Panc1 (cell line): ENCODE measurements at places on chromosomes 13 and 19.
A peak's percentile ranks its signal among the peaks of the same experiment; 100 is the strongest.

- H3K36me3 ChIP-seq = no peaks in the 10 kb centered on the region
- no peak overlapping the region for H3K27ac ChIP-seq
- no peaks in the 10 kb centered on the region for H3K27me3 ChIP-seq
- H3K4me3 ChIP-seq = no peak overlapping the region
These were observed 169.5 kb upstream of the STARD13 start for GRCh38 chr13:33454844-33455705.

DNA sequence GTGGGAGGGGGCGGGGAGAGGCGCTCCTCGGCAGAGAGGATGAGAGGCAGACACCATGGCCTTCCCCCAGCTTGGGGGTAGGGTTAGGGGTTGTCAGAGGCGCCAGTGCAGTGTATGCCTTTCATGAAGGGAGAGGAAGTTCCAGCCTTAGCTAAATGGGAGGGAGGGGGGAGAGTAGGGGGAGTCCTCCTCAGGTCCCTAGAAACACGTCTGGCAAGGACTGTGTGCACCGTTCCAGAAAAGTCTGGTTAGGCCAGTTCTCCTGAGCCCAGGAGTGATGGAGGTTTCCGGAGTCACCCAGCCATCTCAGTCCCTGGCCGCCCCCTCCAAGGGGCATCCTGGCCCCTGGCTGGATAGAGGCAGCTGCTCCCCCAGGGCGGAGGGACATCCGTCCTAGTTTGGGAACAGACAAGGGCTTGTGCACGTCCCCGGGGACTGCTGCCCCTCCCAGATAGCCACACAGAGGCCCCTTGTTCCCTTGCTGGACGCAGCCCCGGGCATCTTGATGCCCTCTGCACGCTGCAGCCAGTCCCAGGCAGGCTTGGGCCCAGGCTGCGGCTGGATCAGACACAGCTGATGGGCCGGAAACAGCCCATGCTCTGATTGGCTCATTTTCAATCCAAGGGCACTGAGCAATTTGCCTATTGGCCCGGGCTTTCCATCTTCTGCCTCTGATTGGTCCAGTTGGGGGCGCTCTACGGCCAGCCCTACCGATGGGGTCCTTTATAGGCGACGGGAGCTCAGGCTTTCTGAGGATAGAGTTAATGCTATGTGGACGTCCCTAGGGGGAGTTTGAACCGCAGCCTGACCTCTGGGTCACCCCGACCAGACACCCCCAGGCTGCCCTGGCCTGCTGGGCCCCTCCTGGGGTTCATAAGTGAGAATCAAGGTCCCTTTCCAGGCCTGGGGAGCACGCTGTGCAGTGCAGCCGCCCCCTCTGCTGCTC is 3.8 kb downstream of the S1PR2 start:
- H3K36me3 ChIP-seq = no peaks in the 10 kb centered on the region
- no peaks in the 10 kb centered on the region for H3K27me3 ChIP-seq
- no peak for DNase-seq
- H3K4me3 ChIP-seq = no peak overlapping the region
- H3K27ac ChIP-seq = no peak overlapping the region
- no peaks in the 10 kb centered on the region for H3K4me1 ChIP-seq

DNA sequence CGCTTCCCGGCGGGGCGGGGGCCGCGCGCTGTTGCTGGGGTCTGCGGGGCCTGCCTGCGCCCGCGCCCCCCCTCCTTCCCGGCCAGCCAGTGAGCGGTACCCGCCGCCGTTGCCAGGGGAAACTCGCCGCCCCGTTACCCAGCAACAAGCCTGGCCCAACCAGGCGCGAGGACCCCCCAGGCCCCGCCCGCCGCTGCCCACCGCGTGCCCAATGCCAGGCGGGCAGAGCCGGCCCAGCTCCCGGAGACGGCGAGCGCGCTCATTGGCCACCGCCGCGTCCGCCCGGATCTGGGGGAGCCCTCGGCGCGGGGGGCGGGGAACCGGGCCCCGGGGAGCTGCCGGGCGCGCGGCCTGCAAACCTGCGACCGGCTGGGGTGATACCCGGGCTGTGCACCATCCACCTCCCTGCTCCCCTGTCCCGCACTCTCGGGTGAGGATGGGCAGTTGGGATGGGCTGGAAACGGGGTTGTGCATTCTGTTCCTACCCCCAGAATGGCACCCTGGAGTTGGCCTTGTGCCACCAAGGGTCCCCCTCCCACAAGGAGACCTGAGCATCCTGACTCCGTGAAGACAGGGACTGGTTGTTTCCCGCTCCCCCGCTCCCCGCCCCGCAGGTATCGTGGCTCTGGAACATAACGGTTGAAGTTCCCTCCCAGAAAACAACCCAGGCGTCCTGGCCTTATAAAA is 8.8 kb upstream of the BBC3 start:
- H3K4me3 ChIP-seq = peak overlapping the region; percentile 17; the same call in 1 of the 2 replicates
- DNase-seq = no peak
- H3K36me3 ChIP-seq = no peaks in the 10 kb centered on the region
- H3K4me1 ChIP-seq = peaks cover 4% of the 10 kb centered on the region
- H3K27me3 ChIP-seq = no peaks in the 10 kb centered on the region
- no peak overlapping the region for H3K27ac ChIP-seq

DNA sequence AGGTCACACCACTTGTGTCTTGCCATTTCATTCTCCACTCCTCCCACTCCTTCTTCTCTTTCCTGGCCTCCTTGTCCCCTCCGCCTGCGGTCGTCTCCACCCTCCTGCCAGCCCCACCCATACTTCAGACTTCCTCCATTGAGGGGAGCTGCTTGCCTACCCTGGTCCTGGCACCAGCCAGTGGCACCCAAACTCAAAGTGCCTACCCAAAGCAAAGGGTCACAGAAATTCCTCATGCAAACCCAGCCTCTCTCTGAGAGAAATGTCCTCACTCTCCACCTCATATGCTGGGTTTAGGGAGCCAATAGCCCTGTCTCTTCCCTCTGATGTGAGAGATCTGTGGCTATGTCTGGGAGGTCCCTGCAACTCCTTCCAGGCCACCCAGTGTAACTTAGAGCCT is 109.6 kb downstream of the TEX26 start:
- no peak overlapping the region for H3K4me3 ChIP-seq
- no peak overlapping the region for H3K27ac ChIP-seq
- H3K27me3 ChIP-seq = no peaks in the 10 kb centered on the region
- no peak for DNase-seq
- H3K36me3 ChIP-seq = no peaks in the 10 kb centered on the region

DNA sequence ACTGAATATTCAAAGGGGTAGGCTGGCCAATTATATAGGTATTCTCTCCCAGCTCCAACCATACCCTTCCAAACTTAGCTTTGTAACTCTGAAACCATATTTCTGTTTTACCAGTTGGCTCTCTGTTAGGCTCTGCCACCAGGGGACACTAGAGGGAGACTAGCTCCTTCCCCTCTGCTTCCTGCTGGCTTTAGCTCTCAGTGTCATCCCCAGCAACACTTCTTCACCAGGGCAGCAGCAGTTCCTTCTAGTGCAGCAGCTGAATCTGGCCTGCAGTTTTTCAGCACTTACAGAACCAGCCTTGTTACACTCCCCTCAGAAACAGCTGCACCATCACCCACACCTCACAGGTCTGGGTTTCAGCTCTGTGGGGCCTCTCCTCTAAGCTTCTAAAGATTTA is 51.0 kb upstream of the DOCK9 start:
- H3K27ac ChIP-seq = no peak overlapping the region
- H3K4me1 ChIP-seq = no peaks in the 10 kb centered on the region
- no peaks in the 10 kb centered on the region for H3K36me3 ChIP-seq
- H3K27me3 ChIP-seq = no peaks in the 10 kb centered on the region

GRCh38 chr13:114032126-114032799 is 58.4 kb upstream of the C13orf46 start:
- peaks cover 4% of the 10 kb centered on the region; the same call in 1 of the 2 replicates for H3K36me3 ChIP-seq
- H3K4me3 ChIP-seq = no peak overlapping the region
- peaks cover 4% of the 10 kb centered on the region for H3K4me1 ChIP-seq
- no peak for DNase-seq
- no peaks in the 10 kb centered on the region for H3K27me3 ChIP-seq

DNA sequence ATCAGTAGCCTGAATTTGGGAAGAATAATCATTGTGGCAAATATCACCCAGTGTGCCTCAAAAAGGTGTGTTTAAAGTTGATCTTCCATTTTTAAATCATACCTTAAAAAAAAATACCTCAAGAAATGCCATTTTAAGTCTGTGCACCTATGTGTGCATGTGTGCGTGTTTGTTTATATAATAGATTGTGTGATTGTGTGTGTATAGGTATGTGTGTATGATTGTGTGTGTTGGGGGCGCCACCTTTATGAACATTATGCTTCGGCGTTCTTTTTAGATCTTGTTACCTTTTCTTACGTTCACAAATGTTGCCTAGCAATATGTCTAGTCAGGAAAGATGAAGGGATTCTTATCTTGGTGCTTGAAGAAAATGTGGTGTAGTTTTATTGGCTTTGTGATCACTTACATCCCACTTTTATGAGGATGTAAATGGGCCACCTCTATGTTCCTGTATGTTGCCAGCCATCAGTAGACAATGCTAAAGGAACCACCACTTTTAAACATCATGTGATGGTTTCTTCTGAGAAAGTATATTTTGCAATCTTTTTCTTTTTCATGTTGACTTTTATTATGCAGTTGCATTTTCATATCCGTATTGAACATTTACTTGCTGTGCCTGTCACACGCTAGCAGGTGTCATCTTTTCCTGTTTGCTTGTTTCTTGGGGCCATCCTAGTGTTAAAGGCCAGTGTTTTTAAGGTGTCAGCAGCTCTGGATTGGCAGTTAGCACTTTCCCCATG is 2.2 kb upstream of the IRS2 start:
- DNase-seq = no peak
- H3K27me3 ChIP-seq = no peaks in the 10 kb centered on the region
- H3K27ac ChIP-seq = no peak overlapping the region
- H3K4me1 ChIP-seq = no peaks in the 10 kb centered on the region; the same call in 1 of the 2 replicates
- H3K4me3 ChIP-seq = no peak overlapping the region
- H3K36me3 ChIP-seq = no peaks in the 10 kb centered on the region

DNA sequence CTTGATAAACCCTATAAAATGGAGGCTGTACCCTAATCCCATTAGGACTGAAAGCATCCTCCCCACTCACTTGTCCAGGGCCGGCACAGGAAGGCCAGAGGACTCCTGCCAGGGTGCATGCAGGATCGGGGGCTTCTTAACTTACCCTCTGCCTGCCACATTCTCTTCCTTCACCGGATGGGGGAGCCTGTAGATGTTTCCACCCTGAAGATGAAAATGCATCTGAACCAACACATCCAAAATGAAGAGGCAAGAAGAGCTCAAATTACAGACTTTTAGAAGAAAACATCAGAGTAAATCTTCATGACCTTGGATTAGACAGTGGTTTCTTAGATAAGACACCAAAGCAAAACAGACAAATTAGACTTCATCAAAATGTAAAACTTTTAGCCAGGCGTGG is 25.9 kb upstream of the NAPA start:
- no peak for DNase-seq
- H3K27ac ChIP-seq = no peak overlapping the region
- no peak overlapping the region for H3K4me3 ChIP-seq
- H3K4me1 ChIP-seq = no peaks in the 10 kb centered on the region
- H3K27me3 ChIP-seq = no peaks in the 10 kb centered on the region

GRCh38 chr19:49518033-49518432 is 5.6 kb downstream of the FCGRT start:
- no peak overlapping the region for H3K27ac ChIP-seq
- H3K27me3 ChIP-seq = no peaks in the 10 kb centered on the region
- no peaks in the 10 kb centered on the region for H3K4me1 ChIP-seq
- H3K4me3 ChIP-seq = no peak overlapping the region
- no peaks in the 10 kb centered on the region for H3K36me3 ChIP-seq
- no peak for DNase-seq

- H3K4me1 ChIP-seq = 0 out of 2 replicates have a peak, but pooled peaks cover under 1% of the 10 kb centered on the region
- no peak overlapping the region for H3K4me3 ChIP-seq
- no peak overlapping the region for H3K27ac ChIP-seq
- no peak for DNase-seq
- H3K27me3 ChIP-seq = no peaks in the 10 kb centered on the region
These were observed 56.2 kb downstream of the LATS2 start for GRCh38 chr13:21005193-21005592.
